WERI-Rb-1 (cell line): ENCODE measurements at places on chromosomes 16 and 17.
A peak's percentile ranks its signal among the peaks of the same experiment; 100 is the strongest.

DNA sequence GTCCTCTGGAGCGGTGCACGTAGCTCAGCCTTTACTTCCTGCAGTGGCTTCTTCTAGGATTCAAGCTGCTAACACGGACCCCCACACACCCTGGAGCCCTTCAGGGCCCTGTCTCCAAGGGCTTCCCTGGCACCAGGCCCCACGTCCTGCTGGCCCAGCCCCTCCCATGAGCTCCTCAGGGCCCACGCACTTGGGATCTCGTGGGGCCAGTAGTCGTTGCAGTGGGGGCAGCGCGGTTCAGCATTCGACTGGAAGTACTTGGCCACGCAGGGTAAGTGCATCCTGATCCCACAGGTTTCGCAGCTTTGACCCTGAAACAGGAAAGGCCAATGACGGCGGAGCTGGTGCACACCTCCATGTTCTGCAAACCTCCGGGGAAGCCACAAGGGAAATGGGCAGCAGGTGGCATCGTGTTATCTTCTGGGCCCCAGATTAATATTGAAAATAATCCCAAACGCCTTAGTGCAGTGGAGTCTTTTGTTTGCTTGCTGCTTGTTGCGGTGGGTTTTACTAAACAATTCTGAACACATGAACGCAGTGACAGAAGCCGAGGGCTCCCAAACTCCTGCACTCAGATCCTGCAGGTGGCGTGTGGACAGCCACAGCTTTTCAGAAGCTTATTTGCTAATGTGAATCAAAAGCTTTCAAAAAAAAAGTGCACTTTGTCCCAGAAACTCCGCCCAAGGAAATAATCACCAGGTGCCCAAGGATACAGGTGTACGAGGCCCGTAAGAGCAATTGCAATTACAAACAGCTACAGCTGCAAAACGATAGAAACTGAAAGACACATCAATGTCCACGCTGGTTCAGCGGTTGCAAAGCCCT, 22.4 kb downstream of the KDM8 start:
- DNase-seq, result no peak

DNA sequence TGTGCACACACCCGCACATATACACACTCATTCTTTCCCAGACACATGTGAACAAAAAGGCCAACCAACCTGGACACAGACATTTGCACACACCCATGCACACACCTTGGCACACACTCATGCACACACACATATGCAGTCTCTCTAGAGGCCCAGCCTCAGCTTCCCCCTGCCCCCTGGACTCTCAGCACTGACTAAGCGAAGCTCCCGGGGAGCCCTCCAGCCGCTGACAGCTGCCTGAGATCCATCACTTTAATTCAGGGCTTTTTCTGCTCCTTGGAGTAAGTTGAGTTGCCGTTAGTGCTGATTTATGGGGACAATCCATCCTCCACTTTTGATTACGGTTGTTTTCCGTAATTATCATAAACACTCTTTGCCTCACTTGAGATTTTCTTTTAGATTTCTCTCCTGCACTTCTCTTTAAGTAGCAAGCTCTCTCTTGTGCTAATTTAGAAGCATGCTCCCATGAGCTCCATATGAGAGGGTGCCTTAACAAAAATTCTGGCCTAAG, 158.6 kb upstream of the CDC42EP4 start:
- no peak for DNase-seq

DNA sequence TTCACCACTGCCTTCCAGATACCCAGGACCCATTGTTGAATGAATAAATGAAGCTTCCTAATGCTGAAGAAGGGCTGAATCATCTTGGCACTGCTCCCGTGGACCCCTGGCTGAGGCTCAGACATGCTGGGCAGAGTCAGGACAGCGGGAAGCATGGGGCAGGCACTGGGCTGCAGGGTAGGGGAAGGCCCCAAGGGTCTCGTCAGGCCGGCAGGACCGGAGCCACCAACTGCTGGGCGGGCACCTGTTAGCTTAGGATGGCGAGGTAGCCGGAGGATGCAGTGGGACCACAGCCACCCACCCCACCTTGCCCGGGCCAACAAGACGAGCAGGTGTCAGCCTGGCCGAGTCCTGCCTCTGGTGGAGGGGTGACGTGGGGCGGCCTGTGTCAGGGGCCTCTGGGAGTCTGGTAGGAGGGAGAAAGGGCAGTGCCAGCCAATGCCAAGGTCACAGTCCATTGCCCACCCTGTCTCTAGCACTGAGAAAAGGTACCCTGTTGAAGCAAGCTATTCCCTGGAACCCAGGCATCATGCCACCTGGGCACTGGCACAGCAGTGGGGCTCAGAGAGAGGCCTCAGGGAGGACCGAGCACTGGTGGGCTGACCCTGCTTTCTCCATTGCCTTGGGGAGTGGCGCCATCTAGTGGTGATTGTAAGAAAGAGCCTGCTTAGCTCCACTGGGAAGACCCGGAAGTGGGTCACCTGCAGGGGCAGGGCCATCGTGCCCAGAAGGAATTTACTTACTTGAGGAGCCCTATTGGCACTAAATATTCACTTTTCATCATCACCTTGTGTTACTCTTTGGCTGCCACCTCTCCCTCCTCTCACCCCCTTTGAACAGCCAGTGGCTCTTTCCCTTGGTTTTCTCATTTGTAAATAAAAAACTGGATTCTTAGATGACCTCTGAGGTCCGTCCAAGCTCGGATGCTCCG, 3.0 kb upstream of the DLX3 start:
- DNase-seq, result peak; percentile 94

- DNase-seq, result peak; percentile 2
Measured at GRCh38 chr17:266219-266618, 84.8 kb upstream of the DOC2B start.

DNA sequence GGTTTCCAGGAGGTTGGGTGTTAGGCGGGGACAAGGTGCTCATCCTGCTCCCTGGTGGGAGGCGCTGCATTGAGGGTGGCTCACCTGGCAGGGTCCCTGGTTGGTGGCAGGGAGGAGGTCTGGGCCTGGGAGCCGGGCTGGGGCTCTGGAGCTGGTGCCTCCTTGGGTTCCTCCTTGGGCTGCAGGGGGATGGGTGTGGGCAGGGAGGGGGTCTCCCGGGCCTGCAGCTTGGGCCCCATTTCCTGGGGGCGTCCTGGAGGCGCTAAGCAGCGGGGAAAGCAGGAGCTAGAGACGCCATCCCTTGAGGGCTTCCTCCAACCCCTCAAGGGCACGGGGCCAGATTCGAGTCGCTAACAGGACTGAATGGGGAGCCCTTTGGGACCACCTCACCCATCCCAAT, 11.1 kb downstream of the CNGB1 start:
- no peak for DNase-seq

DNA sequence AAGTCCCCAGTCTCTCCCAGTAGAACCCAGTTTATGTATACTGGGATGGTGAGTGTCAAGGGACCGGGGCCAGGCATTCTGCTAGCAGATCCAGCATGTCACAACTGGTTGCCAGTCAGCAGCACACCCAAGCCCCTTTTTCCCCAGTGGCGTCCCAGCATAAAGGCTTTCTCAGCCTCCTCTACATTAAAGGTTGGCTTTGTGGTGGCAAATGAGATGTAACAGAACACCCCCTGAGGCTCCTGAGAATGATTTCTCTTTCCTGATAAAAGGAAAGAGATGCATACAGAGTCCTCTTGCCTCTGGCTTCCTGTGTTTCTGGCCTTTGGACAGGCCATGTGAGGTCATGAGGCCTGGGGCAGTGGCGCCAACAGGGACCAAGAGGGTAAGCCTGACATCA, 27.9 kb downstream of the IRX6 start:
- DNase-seq, result no peak

DNA sequence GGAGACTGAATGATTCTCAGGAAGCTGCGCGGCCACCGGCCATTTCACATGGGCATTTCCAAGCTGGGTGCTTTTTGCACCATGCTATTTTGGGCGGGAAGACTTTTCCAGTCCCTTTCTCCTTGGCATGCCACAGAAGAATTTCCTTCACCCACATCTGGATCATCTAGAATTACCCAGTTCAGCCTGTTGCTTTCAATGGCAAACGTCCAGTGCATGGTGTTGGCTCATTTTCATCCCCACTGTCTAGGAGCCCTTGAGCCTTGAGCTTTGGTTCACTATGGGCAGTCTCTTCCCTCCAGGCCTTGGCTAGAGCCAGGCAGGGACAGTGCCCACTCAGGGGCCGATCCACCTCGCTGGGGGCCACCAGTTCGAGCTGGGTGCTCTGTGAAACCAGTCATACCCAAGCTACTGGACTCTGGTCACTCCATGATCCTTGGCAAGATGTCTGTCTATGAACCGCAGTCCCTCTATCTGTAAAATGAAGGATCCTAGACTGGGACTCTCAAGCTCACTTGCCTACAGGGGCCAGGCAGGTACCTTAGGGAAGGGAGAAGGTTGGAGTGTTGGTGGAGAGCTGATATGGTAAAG, 71.1 kb downstream of the CYLD start:
- DNase-seq, result no peak

GRCh38 chr17:13337864-13338371, 263.8 kb downstream of the HS3ST3A1 start:
- DNase-seq, result peak; percentile 41

DNA sequence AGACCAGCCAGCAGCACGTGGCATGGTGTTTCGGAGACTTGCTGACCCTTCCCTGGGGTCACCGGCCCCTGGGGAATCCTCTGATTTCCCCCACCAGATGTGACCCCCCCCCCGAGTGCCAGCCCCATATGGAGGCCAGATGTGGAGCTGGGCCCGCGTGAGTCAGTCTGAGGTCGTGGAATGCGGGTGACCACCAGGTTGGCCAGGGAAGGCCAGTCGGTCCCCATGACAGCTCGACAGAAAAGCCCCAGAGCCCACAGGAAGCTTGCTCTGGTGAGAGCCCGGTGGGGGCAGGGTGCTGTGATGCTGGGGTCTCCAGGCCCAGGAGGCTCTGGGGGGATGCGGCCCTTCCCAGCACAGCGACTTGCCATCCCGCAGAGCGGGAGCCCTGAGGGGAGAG, 209.0 kb downstream of the NTN1 start:
- DNase-seq, result no peak

DNA sequence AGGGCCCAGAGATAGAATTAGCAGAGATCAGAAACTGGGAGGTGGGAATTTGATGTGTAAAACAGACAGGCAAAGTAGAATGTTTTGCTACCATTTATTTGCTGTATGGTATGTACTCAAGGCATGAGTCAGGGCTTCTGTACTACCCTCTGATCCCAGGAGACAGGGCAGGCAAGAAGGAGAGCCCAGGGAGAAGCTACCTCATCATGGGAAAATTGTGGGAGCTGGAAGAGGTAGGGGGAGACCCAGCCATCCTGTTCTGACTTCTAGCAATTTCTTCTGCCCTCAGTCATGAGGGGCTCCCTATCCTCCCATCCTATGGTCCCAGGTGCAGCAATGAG, 1.7 kb upstream of the PIGS start:
- DNase-seq, result no peak

GRCh38 chr16:25093208-25094061, 18.1 kb upstream of the LCMT1 start:
- no peak for DNase-seq

GRCh38 chr17:29836643-29837042, 93.4 kb downstream of the SSH2 start:
- DNase-seq, result no peak

DNA sequence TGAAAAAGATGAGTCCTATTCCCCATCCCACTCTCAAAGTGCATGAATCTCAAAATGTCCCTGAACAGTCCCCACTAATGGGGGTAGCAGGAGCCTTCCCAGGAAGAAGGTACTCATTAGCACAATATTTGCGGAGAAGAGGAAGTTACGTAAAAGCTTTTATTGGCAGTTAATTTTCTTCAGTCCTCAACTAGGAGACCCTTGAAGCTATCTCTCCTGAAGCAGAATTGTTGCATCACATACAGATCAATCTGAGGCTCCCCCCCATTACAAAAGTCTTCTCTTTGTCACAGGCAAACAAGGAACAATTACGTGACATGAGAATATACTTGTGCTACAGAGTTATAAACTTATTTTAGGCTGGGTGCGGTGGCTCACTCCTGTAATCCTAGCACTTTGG, 14.2 kb downstream of the SLFN12L start:
- no peak for DNase-seq

DNA sequence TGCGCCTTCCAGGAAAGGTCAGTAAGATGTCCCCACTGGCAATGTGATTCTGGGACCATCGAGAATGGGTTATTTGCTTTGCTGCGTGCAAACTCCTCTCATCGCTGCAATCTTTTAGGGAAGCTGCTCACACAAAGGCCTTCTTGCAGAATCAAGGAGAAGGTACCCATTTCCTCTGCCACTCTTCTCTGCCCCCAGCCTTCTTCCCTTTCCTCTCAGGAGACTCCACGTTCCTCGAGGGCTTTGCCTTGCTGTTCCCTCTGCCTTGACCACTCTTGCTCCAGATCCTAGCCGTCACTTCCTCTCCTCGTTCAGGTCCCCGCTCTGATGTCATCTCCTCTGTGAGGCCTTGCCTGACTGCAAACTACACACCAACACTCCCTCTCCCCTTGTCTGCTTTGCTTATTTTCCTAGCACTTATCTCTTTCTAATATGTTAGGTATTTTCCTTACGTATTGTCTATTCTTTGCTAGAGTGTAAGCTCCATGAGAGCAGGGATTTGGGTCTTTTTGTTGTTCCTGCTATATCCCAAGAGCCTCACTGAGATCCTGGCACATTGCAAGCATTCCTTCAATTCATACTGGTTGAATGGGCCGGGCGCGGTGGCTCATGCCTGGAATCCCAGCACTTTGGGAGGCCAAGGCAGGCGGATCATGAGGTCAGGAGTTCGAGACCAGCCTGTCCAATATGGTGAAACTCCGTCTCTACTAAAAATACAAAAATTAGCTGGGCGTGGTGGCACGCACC, 5.3 kb upstream of the CRK start:
- no peak for DNase-seq

GRCh38 chr16:10896723-10897122, 19.7 kb downstream of the CIITA start:
- no peak for DNase-seq

DNA sequence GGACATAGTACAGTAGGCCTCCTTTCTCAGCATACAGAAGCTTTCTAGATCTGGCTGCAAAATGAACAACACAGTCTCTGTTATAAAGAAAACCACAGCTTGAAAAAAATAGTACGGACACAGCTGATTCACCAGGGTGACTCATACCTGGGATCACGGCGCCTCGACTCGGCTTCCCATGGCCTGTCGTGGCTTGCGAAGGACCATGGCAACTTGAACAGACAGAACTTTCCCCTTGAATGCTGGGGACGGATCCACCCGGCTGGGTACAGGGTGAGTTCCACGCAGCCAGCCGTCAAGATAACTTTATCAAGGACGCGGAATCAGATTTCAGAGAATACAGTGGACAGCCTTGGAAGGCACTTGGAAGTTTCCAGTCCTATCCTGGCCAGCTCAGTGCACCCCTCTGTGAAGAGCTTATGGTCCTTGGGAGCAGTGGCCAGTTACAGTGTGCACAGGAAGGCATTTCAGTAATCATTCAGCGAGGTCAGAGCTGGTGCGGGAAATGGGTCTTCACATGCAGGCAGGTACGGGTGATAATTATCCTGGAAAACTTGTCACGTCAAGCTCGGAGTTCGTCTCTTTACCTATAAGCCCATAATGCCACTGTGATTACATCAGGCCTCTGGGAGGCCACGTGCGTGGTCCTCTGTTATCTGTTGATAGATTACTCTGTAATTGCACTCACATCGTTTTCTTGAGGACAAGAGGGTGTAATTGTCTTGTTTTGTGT, 57.9 kb upstream of the MAF start:
- DNase-seq, result no peak

GRCh38 chr17:66945147-66945835, 19.2 kb upstream of the CACNG4 start:
- DNase-seq, result no peak
